ENCODE measurements at places on chromosomes 2 and 18.

DNA sequence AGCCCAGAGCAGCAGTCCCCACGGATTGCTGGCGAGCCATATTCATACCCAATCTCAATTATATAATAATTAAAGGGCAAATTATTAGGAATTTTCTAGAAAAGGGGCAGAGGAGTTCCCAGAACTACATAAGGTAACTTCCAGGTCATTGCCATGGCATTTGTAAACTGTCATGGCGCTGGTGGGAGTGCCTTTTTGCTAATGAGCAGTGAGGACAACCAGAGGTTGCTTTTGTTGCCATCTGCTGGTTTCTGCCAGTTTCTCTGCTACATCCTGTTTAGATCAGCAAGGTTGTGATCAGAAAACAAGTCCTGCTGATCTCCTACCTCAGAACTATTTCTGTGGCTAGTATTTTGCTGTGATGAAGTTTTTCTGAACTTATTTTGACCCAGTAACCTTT, 159.8 kb upstream of the PIEZO2 start:
- DNase-seq: no peak

DNA sequence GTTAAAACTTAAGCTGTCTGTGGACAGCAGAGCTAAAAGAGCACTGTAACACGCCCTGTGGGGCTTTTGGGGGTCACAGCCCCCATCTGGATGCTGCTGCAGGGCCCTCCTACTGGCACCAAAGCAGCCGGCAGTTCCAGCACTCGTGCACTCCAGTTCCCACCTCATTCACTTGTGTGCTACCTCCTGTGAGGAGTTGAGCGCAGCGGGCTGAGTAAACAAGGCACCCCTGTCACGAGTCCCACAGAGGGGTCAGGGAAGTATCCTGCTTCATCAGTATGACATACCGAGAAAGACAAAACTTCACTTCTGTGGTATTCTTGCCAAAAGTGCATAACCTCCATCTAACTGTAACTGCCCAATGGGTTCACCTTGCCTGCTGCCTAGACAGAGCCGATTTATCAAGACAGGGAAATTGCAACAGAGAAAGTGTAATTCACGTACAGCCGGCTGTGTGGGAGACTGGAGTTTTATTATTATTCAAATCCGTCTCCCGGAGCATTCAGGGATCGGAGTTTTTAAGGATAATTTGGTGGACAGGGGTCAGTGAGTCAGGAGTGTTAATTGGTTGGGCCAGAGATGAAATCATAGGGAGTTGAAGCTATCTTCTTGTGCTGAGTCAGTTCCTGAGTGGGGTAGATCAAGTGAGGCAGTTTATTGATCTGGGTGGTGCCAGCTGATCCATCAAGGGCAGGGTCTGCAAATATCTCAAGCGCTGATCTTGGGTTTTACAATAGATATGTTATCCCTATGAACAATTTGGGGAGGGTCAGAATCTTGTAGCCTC, 41.6 kb downstream of the TMEM17 start:
- DNase-seq: no peak

- DNase-seq: no peak
Measured at GRCh38 chr18:57207124-57207916, 60.4 kb downstream of the BOD1L2 start.

DNA sequence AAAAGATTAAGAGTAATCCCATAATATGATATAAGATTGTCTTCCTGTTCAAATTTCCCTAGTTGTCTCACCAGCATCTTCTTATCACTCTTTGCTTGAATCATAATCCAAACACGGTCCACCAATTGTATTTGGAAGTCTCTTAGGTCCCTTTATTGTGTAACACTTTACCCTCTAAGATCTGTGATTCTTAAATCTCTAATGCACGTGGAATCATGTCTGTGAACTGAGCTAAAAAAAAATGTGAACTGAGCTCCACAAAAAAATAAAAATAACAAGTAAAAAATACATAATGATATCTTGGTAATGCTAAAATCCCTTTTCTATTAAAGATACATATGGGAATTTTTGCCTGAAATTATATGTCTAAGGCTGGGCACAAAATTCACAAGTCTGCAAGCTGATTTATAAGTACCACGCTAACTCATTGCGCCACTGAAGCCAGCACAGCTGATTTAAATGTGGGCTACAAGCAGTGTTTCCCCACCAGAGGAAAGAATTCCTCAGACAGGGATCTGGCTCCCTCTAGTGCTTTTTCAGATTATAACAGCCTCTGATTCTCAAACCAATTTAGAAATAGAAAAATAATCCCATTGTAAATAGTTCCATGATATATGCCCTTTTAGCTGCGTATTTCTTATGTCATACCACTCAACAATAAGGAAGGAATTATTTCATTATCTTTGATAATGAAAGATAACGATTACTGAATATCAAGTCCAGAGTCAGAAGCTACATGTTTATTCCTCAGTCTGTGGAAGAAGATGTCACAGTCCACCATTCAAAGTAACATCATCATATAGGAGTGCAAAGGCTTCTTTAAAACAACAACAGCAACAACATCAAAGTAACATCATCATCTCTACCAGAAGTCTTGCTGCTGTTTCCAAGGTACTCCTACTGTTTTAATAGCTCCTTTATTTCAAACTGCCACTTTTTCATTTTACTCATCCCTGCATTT, 22.9 kb downstream of the RBM43 start:
- DNase-seq: peak; percentile 52

DNA sequence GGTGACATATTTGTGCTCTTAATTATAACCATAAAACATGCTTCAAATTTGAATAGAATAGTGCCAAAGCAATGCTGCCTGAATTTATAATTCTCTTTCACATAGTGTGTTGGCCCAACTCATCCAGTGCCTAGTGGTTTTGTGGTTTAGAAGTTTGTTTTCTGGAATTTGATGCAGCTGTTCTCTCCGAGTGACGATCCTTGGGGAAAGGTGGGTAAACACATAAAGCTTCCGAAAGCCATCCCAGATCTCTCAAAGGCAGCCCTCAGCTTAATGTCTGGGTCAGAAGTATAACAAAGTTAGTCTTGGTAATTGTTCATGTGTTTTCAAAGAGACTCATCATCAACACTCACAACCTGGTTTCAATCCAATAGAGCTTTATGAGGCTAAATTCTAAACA, 235.6 kb upstream of the CDH2 start:
- no peak for DNase-seq

DNA sequence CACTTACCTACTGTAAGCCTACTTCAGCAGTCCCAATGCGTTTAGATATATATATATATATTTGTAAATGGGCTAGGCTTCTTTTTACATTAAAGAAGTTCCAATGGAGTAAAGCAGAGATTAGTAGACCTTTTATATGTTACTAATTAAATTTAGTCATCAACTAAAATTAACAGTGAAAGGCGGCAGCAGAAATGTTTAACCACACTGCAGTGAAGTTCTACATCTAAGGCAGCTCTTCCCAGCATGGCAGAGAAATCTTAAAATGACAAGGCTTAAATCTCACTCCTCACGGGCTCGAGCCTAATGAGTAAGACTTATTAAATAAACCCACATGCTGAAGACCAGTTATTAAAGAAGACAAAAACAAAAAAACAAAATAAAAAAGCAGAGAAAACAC, 19.1 kb upstream of the KANSL1L start:
- DNase-seq: no peak

DNA sequence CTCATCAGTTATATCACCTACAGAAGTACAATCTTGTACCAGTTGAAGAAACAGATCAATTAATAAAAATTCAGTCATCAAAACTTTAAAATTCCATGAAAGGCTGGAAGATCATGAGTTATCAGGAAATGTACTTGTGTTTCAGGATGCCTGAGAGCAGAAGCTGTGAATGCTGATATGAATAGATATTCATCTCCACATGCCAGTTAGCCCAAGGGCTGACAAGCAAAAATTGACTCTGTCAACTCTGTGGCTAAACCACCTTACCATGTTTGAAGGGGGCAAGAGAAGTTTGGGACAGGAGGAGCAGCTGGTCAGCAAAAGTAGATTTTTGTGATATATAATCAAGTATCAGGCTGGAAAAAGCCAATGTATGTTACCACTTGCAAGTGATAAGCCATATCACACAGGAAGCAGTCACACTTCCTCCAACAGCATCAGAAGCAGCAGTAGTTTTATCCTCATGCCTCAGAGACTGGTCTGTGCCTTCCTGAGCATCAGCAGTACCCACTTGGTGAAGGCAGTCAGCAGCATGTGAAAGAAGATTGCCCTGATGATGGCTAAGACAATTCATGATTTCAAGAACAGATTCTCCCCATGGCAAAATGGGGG, 328.2 kb upstream of the CNTNAP5 start:
- DNase-seq: no peak

GRCh38 chr2:152455738-152456137, 120.8 kb downstream of the FMNL2 start:
- no peak for DNase-seq

GRCh38 chr2:190746971-190747761, 98.3 kb downstream of the NAB1 start:
- DNase-seq: no peak

GRCh38 chr2:238692562-238692961, 155.3 kb upstream of the TWIST2 start:
- DNase-seq: no peak

DNA sequence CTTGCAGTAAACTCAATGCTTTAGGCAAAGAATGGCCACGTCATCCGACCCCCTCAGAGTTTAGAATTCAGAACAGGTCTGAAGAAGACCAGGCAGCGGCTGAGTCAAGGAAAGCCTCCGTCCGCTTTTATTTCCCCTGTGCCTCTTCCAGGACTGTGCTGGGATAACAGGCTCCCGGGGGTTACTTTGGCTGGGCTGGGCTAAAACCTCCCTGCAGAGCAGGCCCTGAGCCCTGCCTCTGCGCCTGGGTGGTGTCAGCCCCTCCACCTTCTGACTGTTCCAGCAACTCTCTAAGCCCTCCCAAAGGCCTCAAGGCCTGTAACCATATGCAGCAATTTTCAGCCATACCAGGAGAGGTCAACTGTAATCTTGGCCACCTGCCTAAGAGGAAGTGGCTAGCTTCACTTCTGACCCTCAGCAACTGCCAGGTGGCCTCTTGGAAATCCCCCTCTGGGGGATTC, 166.5 kb downstream of the RPIA start:
- DNase-seq: no peak

DNA sequence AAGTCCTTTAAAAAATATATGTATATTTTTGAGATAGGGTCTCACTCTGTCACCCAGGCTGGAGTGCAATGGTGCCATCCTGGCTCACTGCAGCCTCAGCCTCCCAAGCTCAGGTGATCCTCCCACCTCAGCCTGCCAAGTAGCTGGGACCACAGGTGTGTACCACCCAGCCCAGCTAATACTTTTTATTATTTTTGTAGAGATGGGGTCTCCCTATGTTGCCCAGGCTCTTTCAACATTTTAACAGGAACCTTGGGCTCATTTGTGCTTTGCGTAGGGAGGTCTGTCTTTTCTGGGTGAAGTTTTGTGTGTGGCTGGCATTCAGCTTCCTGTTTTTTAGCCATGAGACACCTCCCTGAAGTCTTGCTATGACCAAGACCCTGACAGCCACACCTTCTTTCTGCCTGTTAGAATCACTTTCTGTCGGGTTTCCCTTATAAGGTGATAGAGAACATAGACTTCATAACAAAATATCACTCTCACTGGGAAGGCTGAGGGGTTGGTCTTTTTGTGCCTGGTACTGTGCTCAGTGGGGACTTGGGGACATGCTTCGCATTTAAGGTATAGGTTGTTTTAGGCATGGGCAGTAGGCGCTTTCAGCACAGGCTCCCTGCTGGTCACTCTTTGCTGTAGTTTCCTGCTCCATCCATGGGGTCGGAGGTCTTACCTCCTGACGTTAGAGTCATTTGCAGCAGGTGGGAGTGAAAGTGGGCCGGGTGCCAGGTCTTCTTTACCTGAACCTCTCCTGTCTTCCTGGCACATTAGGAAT, 3.4 kb downstream of the RAB31 start:
- DNase-seq: no peak

- DNase-seq: no peak
Measured at GRCh38 chr2:146370826-146371225, 1474.0 kb upstream of the ACVR2A start.

GRCh38 chr2:28752631-28753376, 1.2 kb downstream of the PPP1CB start:
- no peak for DNase-seq

DNA sequence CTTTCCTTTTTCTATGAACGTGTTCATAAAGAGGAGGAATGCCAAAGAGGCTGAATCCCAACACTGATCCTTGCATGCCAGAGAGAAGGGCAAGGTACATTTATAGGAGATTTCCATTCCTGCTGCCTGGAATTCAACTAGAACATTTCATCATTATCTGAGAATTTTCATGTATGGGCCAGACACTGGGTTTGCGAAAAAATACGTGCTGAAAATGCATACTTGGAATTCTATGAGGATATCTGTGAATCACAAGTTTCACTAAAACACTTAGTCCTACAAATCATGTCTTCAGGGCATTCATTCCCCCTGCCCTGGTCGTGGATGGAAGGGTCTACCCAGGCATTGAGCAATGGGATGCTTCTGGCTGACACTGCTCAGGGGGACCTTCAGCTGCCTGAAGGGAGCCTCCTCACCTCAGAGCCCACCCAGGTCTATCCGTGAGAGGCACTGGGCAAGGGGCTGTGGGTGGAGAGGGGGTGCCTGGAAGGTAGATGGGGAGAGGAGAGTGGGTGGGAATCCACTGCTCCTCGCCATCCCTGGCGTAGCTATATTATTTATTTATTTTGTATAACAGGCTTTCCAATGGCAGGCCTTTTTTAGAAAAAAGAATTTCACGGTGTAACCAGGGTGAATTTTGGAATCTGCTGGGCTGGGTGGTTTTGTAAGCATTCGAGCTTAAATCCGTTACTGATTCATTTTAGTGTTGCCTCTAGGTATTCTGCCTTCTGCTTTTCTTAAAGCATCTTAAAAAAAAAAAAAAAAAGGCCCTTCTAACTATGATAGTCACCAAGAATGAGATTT, 560.6 kb upstream of the ID2 start:
- DNase-seq: no peak

DNA sequence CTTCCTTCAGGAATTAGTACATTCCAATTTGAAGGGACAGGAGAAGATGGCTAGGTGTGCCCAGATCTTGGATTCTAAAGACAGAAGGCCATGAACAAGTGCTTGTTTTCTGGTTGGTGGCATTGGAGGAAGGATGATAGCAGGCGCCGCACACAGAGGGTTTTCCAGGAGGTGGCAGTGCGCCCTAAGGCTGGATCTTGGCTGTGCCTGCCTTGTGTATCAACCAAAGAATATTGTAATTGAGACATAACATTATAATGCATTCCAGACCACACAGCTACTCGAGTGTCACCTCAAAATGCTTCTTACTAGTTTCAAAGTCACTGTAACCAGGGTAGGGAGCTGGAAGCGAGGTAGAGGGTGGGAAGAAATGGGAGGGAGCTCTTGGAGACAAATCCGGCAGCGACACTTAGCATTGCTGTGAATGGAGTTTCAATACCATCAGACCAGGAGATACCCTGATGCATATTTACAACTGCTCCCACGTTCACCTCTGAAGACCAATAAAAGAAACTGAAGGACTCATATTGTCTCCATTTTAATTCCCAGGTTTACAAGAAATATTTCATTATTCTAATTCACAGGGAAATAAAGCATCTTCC, 42.5 kb downstream of the CPO start:
- peak; percentile 63 for DNase-seq

DNA sequence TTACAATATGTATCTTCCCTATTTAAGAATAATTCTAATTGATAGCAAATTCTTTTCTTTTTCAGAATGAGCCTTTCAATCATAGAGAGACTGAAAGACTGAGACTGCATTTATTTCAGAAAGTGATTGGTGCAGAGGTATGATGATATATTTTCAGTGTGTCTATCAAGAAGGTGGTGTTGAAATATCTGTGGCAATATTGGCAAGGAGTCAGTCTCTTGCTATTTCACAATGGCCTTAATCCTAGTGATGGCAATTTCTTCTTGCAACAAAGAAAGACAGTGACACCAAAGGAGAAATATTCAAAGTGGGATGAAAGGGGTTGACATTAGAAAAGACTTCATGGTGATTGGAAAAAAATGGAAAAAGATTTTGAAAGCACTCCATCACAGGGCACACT, 21.7 kb upstream of the ZBTB14 start:
- no peak for DNase-seq
